ENCODE measurements at places on chromosomes 1 and 21. TPM values are rescaled to one million over a fixed set of nuclear protein-coding genes. Genes with fewer than 3 reads are reported as not detected.

LMX1A gene
- total RNA-seq, result not detected

TFF1 gene
- 111 TPM for total RNA-seq

MARK1 gene
- 0.40 TPM for total RNA-seq

ICOSLG gene
- 14.8 TPM for total RNA-seq

CRB1 gene
- 0.07 TPM for total RNA-seq

OLIG2 gene
- total RNA-seq, result not detected

COL24A1 gene
- 0.17 TPM for total RNA-seq

FAM163A gene
- not detected for total RNA-seq

FMOD gene
- not detected for total RNA-seq

L1TD1 gene
- not detected for total RNA-seq

UBL4B gene
- 0.07 TPM for total RNA-seq

ITPKB gene
- total RNA-seq, result 17.7 TPM

FMO3 gene
- total RNA-seq, result not detected

BCAR3 gene
- total RNA-seq, result 171 TPM

GRCh38 chr1:174247472-174247871, 88.2 kb downstream of the RABGAP1L start:
- DNase-seq, result no peak
- no peaks in the 10 kb centered on the region for H3K36me3 ChIP-seq
- no peak overlapping the region for H3K4me3 ChIP-seq
- no peaks in the 10 kb centered on the region for H3K4me1 ChIP-seq

- H3K4me1 ChIP-seq, result peaks cover 14% of the 10 kb centered on the region
- H3K27ac ChIP-seq, result no peak overlapping the region
- no peak for DNase-seq
Measured at GRCh38 chr1:84083307-84083706, 60.8 kb upstream of the PRKACB start.

DNA sequence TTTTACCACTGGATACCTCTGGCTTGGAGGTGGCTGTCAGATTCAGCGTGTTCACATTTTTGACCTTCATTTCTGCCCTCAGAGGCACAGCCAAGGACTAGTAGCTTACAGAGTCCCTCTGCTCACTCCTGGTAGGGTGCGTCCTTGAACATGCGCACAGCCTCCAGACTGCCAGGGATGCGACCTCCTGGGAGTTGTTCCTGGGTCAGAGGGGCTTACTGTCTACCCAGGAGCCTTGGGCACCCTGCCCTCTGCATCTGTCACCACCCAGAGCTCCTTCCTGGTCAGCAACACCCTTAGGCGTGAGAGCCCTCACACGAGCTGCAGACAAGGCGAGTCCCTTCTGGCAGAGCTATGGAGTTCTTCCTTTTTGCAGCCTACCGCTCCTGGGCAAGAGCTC, 1.7 kb downstream of the SLX9 start:
- peaks cover 34% of the 10 kb centered on the region for H3K4me1 ChIP-seq
- peaks cover 32% of the 10 kb centered on the region for H3K36me3 ChIP-seq
- H3K4me3 ChIP-seq, result peak overlapping the region; percentile 95
- H3K27ac ChIP-seq, result no peak overlapping the region
- no peak for DNase-seq

DNA sequence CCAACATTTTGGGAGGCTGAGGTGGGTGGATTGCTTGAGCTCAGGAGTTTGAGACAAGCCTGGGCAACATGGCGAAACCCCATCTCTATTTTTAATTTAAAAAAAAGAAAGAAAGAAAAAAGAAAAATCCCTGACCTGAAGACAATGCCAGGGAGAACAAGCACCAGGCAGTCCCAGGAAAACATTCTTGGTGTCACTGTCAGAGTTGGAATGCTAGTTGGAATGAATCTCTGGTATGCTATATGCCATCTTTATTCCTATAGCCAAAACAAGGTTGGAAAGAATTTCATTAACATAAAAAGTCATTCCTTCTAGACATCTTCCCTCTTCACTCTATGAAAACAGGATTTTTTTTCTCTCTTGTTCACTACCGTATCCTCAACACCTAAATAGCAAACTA, 2.8 kb downstream of the DNAJC8 start:
- H3K27ac ChIP-seq, result no peak overlapping the region
- H3K4me1 ChIP-seq, result no peaks in the 10 kb centered on the region
- DNase-seq, result no peak
- no peak overlapping the region for H3K4me3 ChIP-seq

DNA sequence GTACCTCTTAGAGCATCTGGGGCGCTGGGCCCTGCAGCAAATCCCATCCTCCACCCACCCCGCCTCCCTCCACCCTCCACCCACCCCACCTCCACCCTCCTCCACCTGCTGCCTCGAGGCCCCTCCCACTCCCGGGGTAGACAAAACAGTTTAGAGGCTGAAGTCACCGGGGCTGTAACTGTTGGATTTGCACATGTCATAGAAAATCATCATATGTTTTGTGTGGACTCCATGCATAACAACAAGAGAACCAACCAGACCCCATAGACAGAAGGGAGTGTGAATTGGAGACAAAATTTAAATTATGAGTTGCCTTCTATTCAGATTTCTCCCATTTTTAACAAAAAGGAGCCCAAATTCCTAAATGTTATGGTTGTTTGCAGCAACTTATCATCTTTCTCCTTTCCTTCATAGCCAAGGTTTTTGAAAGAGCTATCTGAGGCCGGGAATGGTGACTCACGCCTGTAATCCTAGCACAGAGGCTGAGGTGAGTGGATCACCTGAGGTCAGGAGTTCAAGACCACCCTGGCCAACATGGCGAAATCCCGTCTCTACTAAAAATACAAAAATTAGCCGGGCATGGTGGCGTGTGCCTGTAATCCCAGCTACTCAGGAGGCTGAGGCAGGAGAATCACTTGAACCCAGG, 28.2 kb upstream of the LGALS8 start:
- no peak overlapping the region for H3K27ac ChIP-seq
- no peaks in the 10 kb centered on the region for H3K27me3 ChIP-seq
- H3K36me3 ChIP-seq, result no peaks in the 10 kb centered on the region
- no peak overlapping the region for H3K4me3 ChIP-seq

- H3K27ac ChIP-seq, result no peak overlapping the region
- H3K36me3 ChIP-seq, result no peaks in the 10 kb centered on the region
- H3K27me3 ChIP-seq, result peaks cover 22% of the 10 kb centered on the region
Measured at GRCh38 chr1:7426780-7427604, 344.1 kb upstream of the VAMP3 start.

GRCh38 chr1:226535666-226536065, 12.9 kb upstream of the STUM start:
- no peaks in the 10 kb centered on the region for H3K4me1 ChIP-seq
- H3K36me3 ChIP-seq, result no peaks in the 10 kb centered on the region
- DNase-seq, result no peak
- H3K27ac ChIP-seq, result no peak overlapping the region
- peaks cover 17% of the 10 kb centered on the region for H3K27me3 ChIP-seq

- DNase-seq, result no peak
- H3K4me3 ChIP-seq, result no peak overlapping the region
- no peaks in the 10 kb centered on the region for H3K4me1 ChIP-seq
Measured at GRCh38 chr21:43367296-43367695, 59.6 kb downstream of the SIK1 start.

GRCh38 chr1:183246436-183246835, 60.4 kb downstream of the LAMC2 start:
- DNase-seq, result no peak
- peaks cover 28% of the 10 kb centered on the region for H3K36me3 ChIP-seq
- no peaks in the 10 kb centered on the region for H3K27me3 ChIP-seq
- no peak overlapping the region for H3K27ac ChIP-seq

DNA sequence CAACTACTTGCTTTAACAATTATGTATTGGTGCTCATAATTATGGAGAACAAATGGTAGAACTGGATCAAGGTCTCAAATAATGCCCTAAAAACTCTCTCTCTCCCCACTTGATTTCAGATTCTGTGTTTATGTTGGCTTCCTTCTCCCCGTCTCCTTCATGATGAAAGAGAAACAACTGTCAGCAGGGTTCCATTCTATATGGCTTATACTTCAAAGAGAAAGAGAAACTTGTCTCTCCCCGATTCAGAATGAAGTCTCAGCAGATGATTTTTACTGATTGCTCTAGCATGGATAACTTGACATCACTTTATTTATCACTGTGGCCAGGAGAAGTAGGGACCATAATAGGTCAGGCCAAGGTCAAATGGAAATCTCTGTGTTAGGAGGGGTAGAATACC, 575.6 kb downstream of the AGBL4 start:
- H3K4me3 ChIP-seq, result no peak overlapping the region
- no peaks in the 10 kb centered on the region for H3K27me3 ChIP-seq
- DNase-seq, result no peak
- no peak overlapping the region for H3K27ac ChIP-seq
- H3K4me1 ChIP-seq, result no peaks in the 10 kb centered on the region
- no peaks in the 10 kb centered on the region for H3K36me3 ChIP-seq

DNA sequence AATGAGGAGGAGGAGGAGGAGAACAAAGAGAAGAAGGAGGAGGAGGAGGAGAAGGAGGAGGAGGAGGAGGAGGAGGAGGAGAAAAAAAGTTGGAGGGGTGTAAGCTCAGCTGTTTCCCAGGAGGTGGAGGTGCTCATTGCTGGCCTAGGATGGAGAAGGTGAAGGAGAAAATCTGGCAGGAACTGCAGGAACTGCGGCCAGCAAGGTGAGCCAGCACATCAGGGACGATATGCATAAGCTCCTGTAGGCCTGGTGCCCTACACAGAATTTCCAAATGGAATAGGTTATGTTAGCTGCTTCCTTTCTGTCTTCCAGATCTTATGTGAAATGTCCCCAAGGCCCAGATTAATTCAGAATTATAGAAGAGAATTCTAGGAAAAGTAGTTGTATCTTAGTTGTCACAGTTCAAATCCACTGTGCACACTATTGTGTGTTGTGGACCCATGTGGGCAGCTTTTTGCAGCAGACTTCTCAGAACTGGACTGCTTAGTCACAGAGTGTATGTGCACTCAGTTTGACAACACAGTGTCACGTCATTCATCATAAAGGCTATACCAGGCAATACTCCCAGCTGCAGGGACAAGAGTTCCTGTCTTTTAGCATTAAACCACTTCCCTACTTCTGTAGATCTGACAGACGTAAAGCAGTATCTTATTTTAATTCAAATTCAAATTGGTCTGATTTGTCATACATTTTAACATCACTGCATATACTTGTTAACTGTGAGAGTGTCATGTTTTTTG, 303.7 kb downstream of the HLX start:
- H3K4me1 ChIP-seq, result peaks cover 6% of the 10 kb centered on the region
- no peak for DNase-seq
- H3K27ac ChIP-seq, result no peak overlapping the region
- no peaks in the 10 kb centered on the region for H3K27me3 ChIP-seq
- H3K36me3 ChIP-seq, result no peaks in the 10 kb centered on the region
- no peak overlapping the region for H3K4me3 ChIP-seq

- peaks cover 9% of the 10 kb centered on the region for H3K4me1 ChIP-seq
- H3K27ac ChIP-seq, result no peak overlapping the region
- DNase-seq, result no peak
- no peaks in the 10 kb centered on the region for H3K27me3 ChIP-seq
Measured at GRCh38 chr1:8374356-8374755, 56.4 kb downstream of the SLC45A1 start.

DNA sequence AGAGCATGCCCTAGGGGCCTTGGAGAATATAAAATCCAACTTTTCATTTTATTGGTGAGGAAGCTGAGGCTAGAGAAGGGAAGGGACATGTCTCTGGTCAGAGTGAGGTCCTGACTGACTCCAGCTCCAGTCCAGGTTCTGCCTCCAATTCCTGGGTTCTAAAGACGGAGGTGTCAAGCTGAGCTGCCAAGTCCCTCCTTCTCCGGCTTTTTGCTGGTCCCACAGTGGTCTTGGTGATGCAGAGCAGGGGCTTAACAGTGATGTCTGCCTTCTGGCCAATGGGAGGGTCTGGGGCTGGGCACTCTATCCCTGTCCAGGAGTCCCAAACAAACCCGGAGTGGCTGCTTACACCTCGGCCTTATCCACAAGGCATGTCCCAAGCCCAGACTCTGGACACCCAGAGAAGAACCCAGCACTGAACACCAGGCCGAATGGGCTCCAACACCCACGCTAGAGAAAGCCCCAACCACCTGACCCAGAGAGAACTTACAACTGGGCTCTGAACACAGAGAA, 104.8 kb downstream of the EBNA1BP2 start:
- no peaks in the 10 kb centered on the region for H3K27me3 ChIP-seq
- no peak for DNase-seq
- H3K36me3 ChIP-seq, result no peaks in the 10 kb centered on the region

DNA sequence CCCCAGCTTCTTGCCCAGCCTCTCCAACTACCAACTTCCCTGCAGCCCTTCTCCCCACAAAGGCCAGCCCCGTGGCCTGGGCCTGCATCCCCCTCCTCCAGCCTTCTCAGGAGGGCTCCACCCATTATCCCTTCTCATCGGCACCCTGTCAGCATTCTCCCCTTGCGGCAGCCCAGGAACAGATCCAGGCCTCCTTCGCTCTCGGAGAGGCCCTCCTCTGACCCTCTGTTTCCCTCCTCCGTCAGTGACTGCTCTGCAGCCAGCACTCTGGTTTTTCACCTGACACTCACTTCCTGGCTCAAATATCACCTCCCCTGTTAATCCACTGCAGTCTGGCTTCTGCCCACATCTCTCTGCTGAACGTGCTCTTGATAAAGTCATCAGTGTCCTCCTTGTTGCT, 17.5 kb downstream of the ADGRB2 start:
- no peaks in the 10 kb centered on the region for H3K4me1 ChIP-seq
- no peak overlapping the region for H3K27ac ChIP-seq
- no peak overlapping the region for H3K4me3 ChIP-seq
- no peaks in the 10 kb centered on the region for H3K36me3 ChIP-seq

- H3K27ac ChIP-seq, result no peak overlapping the region
- H3K36me3 ChIP-seq, result no peaks in the 10 kb centered on the region
- no peak overlapping the region for H3K4me3 ChIP-seq
- no peaks in the 10 kb centered on the region for H3K4me1 ChIP-seq
Measured at GRCh38 chr21:14762327-14762726, 216.2 kb upstream of the SAMSN1 start.

- H3K27ac ChIP-seq, result no peak overlapping the region
- no peak for DNase-seq
- no peaks in the 10 kb centered on the region for H3K4me1 ChIP-seq
Measured at GRCh38 chr21:45030682-45031570, 43.5 kb upstream of the ADARB1 start.

DNA sequence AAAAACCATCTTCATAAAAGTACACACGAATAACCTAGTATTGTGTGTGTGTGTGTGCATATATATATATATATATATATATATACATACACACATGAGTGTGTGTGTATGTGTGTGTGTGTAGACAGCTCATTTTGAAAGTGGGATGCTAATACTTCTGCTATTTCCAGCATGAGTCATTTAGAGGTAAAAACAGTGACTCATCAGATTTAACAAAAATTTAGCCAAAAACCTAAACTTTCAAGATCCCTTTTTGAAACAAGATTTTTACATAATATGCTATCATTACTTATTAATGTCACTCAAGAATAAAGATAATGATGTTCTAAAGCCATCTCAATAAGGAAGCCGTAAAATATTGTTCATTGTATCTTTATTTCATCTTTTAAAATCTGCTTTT, 35.6 kb upstream of the ADGRL4 start:
- H3K27ac ChIP-seq, result peak overlapping the region; percentile 39
- peaks cover 17% of the 10 kb centered on the region for H3K4me1 ChIP-seq
- H3K36me3 ChIP-seq, result no peaks in the 10 kb centered on the region
- H3K27me3 ChIP-seq, result no peaks in the 10 kb centered on the region

- H3K27me3 ChIP-seq, result no peaks in the 10 kb centered on the region
- H3K4me3 ChIP-seq, result no peak overlapping the region
- no peaks in the 10 kb centered on the region for H3K36me3 ChIP-seq
- no peaks in the 10 kb centered on the region for H3K4me1 ChIP-seq
- no peak for DNase-seq
Measured at GRCh38 chr1:168664069-168664834, 64.8 kb downstream of the DPT start.

All from PC-3 (cell line).